ENCODE measurements at places on chromosomes 13 and 19. TPM values are rescaled to one million over a fixed set of nuclear protein-coding genes. Genes with fewer than 3 reads are reported as not detected.

The UPK1A gene
- not detected for total RNA-seq

The KIR3DL2 gene
- not detected for total RNA-seq

The CELF5 gene
- total RNA-seq: 12.5 TPM

The MBD3L3 gene
- total RNA-seq: 1.3 TPM

The MCEMP1 gene
- total RNA-seq: not detected

The SIRT2 gene
- total RNA-seq: 91.3 TPM

The ZNF607 gene
- total RNA-seq: 12.7 TPM

The KISS1R gene
- total RNA-seq: not detected

The ACP7 gene
- not detected for total RNA-seq

- no peak overlapping the region for H3K4me3 ChIP-seq
- H3K27ac ChIP-seq: no peak overlapping the region
- H3K36me3 ChIP-seq: no peaks in the 10 kb centered on the region
- H3K4me1 ChIP-seq: peaks cover 15% of the 10 kb centered on the region
- H3K27me3 ChIP-seq: peaks cover 9% of the 10 kb centered on the region
- no peak for DNase-seq
Observed at GRCh38 chr19:16612636-16613035, 15.4 kb downstream of the MED26 start.

- H3K36me3 ChIP-seq: no peaks in the 10 kb centered on the region
- no peaks in the 10 kb centered on the region for H3K4me1 ChIP-seq
- no peak for DNase-seq
- no peak overlapping the region for H3K4me3 ChIP-seq
Observed at GRCh38 chr13:85009447-85009846, 789.8 kb downstream of the SLITRK6 start.

GRCh38 chr13:75415171-75415570, 66.8 kb downstream of the TBC1D4 start:
- H3K36me3 ChIP-seq: peaks cover 4% of the 10 kb centered on the region
- DNase-seq: no peak
- peaks cover 4% of the 10 kb centered on the region for H3K27me3 ChIP-seq
- H3K4me1 ChIP-seq: peaks cover 13% of the 10 kb centered on the region
- no peak overlapping the region for H3K4me3 ChIP-seq
- no peak overlapping the region for H3K27ac ChIP-seq

GRCh38 chr13:69633044-69633443, 474.6 kb upstream of the ATXN8OS start:
- DNase-seq: no peak
- H3K27me3 ChIP-seq: no peaks in the 10 kb centered on the region
- H3K36me3 ChIP-seq: no peaks in the 10 kb centered on the region
- H3K27ac ChIP-seq: no peak overlapping the region
- no peak overlapping the region for H3K4me3 ChIP-seq
- H3K4me1 ChIP-seq: no peaks in the 10 kb centered on the region

- H3K4me3 ChIP-seq: no peak overlapping the region
- DNase-seq: no peak
- H3K36me3 ChIP-seq: no peaks in the 10 kb centered on the region
- no peak overlapping the region for H3K27ac ChIP-seq
Observed at GRCh38 chr19:11096210-11096841, 7.1 kb downstream of the LDLR start.

DNA sequence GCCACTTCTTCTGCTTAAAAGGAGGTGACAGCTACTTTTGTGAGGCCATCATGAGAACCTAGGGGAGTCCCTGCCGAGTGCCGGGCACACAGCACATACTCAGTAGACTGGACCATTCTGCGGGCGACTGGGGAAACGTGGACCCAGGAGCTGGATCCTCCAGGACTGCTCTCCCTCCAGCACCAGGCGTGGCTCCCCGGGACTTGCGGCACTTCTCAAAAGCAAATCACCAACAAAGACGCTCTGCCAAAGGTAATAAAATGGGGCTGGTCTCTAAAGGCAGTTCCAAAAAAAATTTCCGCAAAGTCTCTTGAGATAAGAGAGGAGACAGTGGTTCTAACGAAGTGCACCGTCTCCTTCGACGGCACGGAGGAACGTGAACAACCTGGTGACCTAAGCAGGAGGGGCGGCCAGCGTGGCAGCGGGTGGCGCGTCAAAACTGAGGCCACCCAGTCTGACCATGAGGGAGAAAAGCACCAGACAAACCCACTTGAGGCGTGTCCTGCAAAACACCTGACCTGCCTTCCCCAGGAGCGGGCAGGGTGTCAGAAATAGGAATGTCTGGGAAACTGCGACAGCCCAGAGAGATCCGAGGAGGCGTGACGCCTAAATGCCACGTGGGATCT, 1.4 kb upstream of the TMPRSS9 start:
- peaks cover 3% of the 10 kb centered on the region for H3K27me3 ChIP-seq
- H3K27ac ChIP-seq: no peak overlapping the region
- H3K36me3 ChIP-seq: no peaks in the 10 kb centered on the region
- H3K4me3 ChIP-seq: no peak overlapping the region
- no peak for DNase-seq
- H3K4me1 ChIP-seq: peaks cover 5% of the 10 kb centered on the region

DNA sequence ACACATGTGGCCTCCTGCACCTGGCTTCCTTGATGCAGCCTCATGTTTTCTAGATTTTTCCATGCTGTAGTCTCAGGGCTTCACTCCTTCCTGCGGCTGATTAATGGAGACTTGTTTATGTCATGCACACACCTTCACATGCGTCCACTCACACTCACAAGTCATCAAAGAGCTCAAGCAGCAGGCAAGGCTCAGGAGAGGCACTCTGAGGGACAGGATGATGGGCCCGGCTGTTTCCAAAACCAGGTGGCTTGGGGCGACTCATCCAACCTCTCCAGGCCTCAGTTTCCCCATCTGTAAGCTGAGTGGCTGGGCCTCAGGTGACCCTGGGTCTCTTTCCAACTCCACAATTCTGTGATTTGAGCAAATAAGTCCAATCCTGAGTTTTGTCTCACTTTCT, 36.9 kb downstream of the RASA3 start:
- DNase-seq: no peak
- H3K36me3 ChIP-seq: peaks cover 31% of the 10 kb centered on the region
- H3K27me3 ChIP-seq: peaks cover 8% of the 10 kb centered on the region
- peaks cover 20% of the 10 kb centered on the region for H3K4me1 ChIP-seq
- H3K27ac ChIP-seq: no peak overlapping the region

DNA sequence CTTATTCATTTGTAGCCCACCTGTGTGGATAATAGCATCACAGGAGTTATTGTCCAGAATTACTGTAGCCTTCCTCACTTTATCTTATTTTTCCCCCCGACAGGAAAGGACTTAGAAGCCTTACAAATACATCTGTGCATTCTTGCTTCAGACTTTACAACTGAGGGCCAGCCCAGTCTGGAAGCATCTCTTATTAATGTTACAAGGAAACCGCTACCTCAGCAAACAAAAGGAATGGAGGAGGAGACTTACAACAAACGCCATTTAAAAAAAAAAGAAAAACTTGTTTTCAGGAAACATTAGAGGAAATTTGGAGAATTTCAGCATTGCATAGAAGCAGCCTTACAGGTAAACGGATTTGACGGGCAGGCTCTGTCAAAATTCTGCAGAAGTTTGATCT, 45.2 kb downstream of the GARRE1 start:
- no peak for DNase-seq
- no peaks in the 10 kb centered on the region for H3K36me3 ChIP-seq
- peaks cover 2% of the 10 kb centered on the region for H3K27me3 ChIP-seq

GRCh38 chr13:60165391-60166099, 1.8 kb upstream of the DIAPH3 start:
- H3K27me3 ChIP-seq: peaks cover 3% of the 10 kb centered on the region
- no peaks in the 10 kb centered on the region for H3K36me3 ChIP-seq
- H3K4me1 ChIP-seq: peaks cover 12% of the 10 kb centered on the region
- H3K27ac ChIP-seq: peak overlapping the region; percentile 5
- H3K4me3 ChIP-seq: no peak overlapping the region
- DNase-seq: no peak

DNA sequence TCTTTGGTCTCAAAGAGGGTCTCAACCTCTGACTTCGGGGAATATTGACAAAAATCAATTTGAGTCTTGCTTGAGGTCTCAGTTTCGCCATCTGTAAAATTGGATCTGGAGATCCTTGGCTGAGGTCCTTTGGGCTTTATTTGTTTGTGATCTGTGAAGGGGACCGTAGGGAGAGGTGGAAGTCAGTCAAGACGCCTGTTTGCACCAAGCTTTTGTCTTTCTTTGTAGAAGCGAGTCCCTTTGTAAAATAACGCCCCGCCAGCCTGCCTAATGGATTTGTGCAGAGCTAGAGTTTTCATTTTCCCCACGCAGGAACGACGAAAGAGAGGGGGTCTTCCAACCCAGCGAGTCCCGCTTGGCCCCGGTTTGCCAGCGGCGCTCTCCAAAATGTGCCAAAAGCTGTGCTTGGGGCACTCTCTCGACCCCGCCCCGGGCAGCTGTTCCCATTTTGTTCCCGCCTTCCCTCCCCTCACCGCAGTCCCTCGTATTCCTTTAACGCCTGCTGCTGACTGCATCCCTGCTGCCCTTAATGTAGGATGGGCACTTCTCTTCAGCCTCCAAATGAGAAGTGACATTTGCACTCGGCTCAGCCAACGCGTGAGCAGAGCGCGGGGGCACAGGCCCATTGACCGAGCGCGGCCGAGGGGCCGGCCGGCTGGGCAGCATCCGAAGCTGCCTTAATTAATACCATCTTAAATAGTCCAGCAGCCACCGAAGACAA, 13.0 kb downstream of the ZIC5 start:
- no peaks in the 10 kb centered on the region for H3K36me3 ChIP-seq
- H3K4me1 ChIP-seq: peaks cover 20% of the 10 kb centered on the region
- H3K27me3 ChIP-seq: peaks cover 24% of the 10 kb centered on the region

GRCh38 chr13:101977475-101977874, 424.4 kb downstream of the FGF14 start:
- no peak overlapping the region for H3K27ac ChIP-seq
- H3K27me3 ChIP-seq: no peaks in the 10 kb centered on the region
- no peaks in the 10 kb centered on the region for H3K36me3 ChIP-seq
- no peaks in the 10 kb centered on the region for H3K4me1 ChIP-seq
- H3K4me3 ChIP-seq: no peak overlapping the region
- DNase-seq: no peak

DNA sequence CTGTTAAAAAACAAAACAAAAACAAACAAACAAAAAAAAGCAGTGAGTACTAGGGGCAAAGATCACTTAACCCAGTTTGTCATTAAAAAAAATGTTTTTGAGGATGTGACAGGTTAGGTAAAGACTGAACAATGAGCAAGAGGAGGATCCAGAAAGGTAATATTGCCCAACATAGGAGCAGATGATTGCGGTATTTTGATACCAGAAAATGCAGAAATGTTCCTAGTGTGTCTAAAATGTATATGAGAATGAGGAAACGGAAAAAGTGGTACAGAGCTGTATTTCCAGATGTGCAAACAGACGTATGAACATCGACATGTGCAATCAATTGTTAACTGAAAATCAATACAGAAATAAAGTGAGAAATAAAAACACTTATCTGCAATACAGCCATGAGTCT, 4.9 kb upstream of the LILRA4 start:
- no peak for DNase-seq
- peaks cover 6% of the 10 kb centered on the region for H3K36me3 ChIP-seq
- H3K4me1 ChIP-seq: peaks cover 5% of the 10 kb centered on the region
- H3K27me3 ChIP-seq: peaks cover 5% of the 10 kb centered on the region

GRCh38 chr19:46221981-46222610, 7.4 kb upstream of the IGFL1 start:
- H3K27ac ChIP-seq: no peak overlapping the region
- no peaks in the 10 kb centered on the region for H3K4me1 ChIP-seq
- peaks cover 8% of the 10 kb centered on the region for H3K36me3 ChIP-seq
- no peak for DNase-seq
- H3K4me3 ChIP-seq: no peak overlapping the region
- H3K27me3 ChIP-seq: peaks cover 14% of the 10 kb centered on the region

GRCh38 chr19:53506728-53507127, 31.2 kb upstream of the ZNF331 start:
- no peaks in the 10 kb centered on the region for H3K27me3 ChIP-seq
- H3K27ac ChIP-seq: no peak overlapping the region
- peaks cover 9% of the 10 kb centered on the region for H3K4me1 ChIP-seq
- H3K4me3 ChIP-seq: no peak overlapping the region
- no peak for DNase-seq

GRCh38 chr19:10124429-10124828, 4.7 kb upstream of the EIF3G start:
- H3K27ac ChIP-seq: no peak overlapping the region
- no peak overlapping the region for H3K4me3 ChIP-seq
- H3K36me3 ChIP-seq: no peaks in the 10 kb centered on the region
- H3K4me1 ChIP-seq: no peaks in the 10 kb centered on the region
- H3K27me3 ChIP-seq: peaks cover 2% of the 10 kb centered on the region

- peaks cover 6% of the 10 kb centered on the region for H3K36me3 ChIP-seq
- no peak for DNase-seq
- no peak overlapping the region for H3K4me3 ChIP-seq
Observed at GRCh38 chr13:70644052-70644451, 535.8 kb upstream of the KLHL1 start.

- H3K4me1 ChIP-seq: peaks cover 5% of the 10 kb centered on the region
- H3K27ac ChIP-seq: no peak overlapping the region
- peaks cover 2% of the 10 kb centered on the region for H3K27me3 ChIP-seq
- H3K4me3 ChIP-seq: no peak overlapping the region
- H3K36me3 ChIP-seq: no peaks in the 10 kb centered on the region
Observed at GRCh38 chr13:40496035-40496810, 170.2 kb downstream of the FOXO1 start.

DNA sequence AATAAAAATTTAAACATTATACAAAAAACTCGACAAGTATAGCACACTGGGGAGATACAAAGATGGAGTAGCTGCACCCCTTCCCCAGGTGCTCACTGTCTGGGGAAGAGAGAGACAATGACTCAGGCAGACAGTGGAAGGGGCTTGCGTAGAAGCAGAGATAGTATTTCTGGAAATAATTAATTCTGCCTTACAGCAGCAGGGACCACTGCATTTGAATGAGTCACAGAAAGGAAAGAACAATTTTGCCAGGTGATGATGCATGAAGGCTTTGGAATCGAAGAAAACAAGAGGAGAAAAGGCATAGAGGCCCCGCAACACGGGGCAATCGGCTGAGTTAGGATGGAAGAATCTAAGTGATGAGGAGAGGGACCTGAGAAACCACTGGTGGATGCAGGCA, 447.4 kb downstream of the EFNB2 start:
- no peaks in the 10 kb centered on the region for H3K36me3 ChIP-seq
- H3K27ac ChIP-seq: no peak overlapping the region
- peaks cover 6% of the 10 kb centered on the region for H3K4me1 ChIP-seq
